Skeletal muscle tissue (tissue), 5 donors: ENCODE measurements at places on chromosomes 1 and 21. TPM values are rescaled to one million over a fixed set of nuclear protein-coding genes. Genes with fewer than 3 reads are reported as not detected.

The DDR2 gene
- total RNA-seq = 40.2 TPM

The OLIG2 gene
- total RNA-seq = not detected

The ACKR1 gene
- 4.7 TPM for total RNA-seq

The PHLDA3 gene
- total RNA-seq = 8.9 TPM

The PTPRC gene
- 15.7 TPM for total RNA-seq

The SYT2 gene
- under 0.01 TPM for total RNA-seq

The CYYR1 gene
- total RNA-seq = 4.2 TPM

The MIS18A gene
- total RNA-seq = 5.7 TPM

The TCHHL1 gene
- not detected for total RNA-seq

The LCE1D gene
- total RNA-seq = not detected

The CD1E gene
- 0.52 TPM for total RNA-seq

The ZNF648 gene
- total RNA-seq = under 0.01 TPM

The FAM43B gene
- total RNA-seq = 0.52 TPM

The USP24 gene
- 45.9 TPM for total RNA-seq

The LCE1C gene
- not detected for total RNA-seq

The HSPG2 gene
- total RNA-seq = 152 TPM

The G0S2 gene
- total RNA-seq = 78.8 TPM

The TBX19 gene
- total RNA-seq = 1.0 TPM

The CSF3R gene
- 3.7 TPM for total RNA-seq

The CAMK1G gene
- not detected for total RNA-seq

The ST6GALNAC3 gene
- total RNA-seq = 3.7 TPM

The OSCP1 gene
- 17.2 TPM for total RNA-seq

The CFAP141 gene
- not detected for total RNA-seq

The BEND5 gene
- total RNA-seq = 5.7 TPM
